H1 (cell line): ENCODE measurements at places on chromosomes 6 and 20. TPM values are rescaled to one million over a fixed set of nuclear protein-coding genes. Genes with fewer than 3 reads are reported as not detected.

GRCh38 chr20:49186535-49187329 is 1.4 kb downstream of the STAU1 start:
- peak overlapping the region; percentile 86 for H3K4me3 ChIP-seq
- H3K27me3 ChIP-seq = no peaks in the 10 kb centered on the region
- no peaks in the 10 kb centered on the region; the same call in 1 of the 2 replicates for H3K4me1 ChIP-seq
- no peak overlapping the region for H3K27ac ChIP-seq
- no peak for DNase-seq

Gene HDGFL1
- total RNA-seq = not detected in 2 replicates

Gene NOL7
- 67.8 and 70.4 TPM in 2 replicates for total RNA-seq

DNA sequence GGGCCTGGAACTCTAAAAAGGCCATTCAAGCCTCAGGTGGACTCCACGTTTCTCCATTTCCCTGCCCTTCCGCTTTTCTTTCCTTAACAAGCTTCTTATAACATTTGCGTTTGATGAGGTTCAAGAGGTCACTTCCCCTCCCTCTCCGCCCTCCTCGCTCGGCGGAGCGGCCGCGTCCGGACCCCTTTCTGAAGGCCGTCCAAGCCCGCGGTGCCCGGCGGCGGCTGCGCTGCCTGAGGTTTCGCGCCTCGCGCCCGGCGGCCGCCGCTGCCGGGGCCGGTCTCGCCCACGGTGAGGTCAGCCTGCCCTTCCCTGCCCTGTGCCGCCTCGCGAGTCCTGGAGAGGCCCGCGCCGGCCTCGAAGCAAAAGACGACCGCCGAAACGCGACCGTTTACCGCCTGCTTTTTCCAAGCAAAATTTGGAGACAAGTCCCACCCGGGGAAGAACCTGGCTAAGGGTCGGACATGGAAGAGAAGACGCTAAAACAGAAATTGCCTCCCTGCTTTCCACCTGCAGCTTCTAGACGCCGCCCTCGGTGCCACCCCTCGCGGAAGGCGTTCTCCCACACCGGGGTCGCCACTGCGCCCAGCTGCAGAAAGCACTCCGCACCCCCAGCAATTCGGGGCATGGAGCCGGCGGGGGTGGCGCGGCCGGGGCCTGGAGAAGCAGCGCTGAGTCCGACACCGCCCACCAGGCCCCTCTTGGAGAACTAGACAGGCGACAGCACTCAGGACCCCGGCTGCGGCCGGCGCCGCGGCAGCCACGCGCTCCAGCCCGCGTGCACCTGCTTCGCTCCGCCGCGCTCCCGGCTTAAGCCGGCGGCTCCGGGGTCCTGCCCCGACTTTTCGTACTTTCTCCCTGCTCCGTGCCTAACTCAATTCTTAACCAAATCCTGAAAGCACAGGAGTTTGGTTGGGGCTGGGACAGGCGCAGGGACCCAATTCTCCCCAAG is 11.0 kb upstream of the FOXF2 start:
- DNase-seq = no peak
- H3K4me1 ChIP-seq = no peaks in the 10 kb centered on the region
- H3K36me3 ChIP-seq = peaks cover 3% of the 10 kb centered on the region; the same call in 1 of the 2 replicates

- no peak overlapping the region for H3K4me3 ChIP-seq
- no peaks in the 10 kb centered on the region for H3K36me3 ChIP-seq
- DNase-seq = no peak
- no peaks in the 10 kb centered on the region for H3K27me3 ChIP-seq
- H3K27ac ChIP-seq = no peak overlapping the region
Observed at GRCh38 chr6:101534386-101534785, 140.9 kb downstream of the GRIK2 start.

DNA sequence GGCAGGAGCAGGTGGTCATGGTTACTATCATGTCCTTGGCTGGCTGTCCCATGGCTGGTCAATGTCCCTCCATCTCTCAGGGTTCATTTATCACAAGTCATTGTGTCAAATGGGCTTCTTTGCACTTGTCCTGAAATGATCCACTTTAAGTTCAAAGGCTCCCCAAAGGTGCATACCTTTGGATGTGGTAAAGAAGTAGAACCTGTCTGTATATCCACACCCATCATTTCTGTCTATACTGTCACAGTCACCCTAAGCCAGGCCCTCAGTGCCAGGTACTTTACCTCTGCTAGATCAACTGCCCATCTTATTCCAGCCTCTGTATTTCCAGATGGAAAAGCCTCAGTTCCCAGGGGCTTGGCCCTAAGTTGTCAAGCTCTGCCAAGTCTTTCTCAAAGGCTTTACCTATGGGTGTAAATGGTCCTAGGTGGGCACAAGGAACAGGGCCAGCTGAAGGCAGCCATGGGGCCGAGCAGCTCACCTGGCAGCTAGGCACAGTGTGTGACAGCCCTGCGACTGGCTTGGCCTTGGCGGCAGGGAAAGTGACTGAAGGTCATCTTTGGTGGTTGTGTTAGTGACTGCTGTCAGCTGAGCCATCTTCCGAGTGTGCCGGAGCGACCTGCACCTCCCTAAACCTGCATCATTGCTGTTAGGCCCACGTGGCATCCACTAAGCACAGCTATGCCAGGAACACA is 198.4 kb downstream of the SYNDIG1 start:
- H3K36me3 ChIP-seq = no peaks in the 10 kb centered on the region
- H3K4me3 ChIP-seq = no peak overlapping the region
- H3K27me3 ChIP-seq = no peaks in the 10 kb centered on the region
- no peak overlapping the region for H3K27ac ChIP-seq
- H3K4me1 ChIP-seq = no peaks in the 10 kb centered on the region

DNA sequence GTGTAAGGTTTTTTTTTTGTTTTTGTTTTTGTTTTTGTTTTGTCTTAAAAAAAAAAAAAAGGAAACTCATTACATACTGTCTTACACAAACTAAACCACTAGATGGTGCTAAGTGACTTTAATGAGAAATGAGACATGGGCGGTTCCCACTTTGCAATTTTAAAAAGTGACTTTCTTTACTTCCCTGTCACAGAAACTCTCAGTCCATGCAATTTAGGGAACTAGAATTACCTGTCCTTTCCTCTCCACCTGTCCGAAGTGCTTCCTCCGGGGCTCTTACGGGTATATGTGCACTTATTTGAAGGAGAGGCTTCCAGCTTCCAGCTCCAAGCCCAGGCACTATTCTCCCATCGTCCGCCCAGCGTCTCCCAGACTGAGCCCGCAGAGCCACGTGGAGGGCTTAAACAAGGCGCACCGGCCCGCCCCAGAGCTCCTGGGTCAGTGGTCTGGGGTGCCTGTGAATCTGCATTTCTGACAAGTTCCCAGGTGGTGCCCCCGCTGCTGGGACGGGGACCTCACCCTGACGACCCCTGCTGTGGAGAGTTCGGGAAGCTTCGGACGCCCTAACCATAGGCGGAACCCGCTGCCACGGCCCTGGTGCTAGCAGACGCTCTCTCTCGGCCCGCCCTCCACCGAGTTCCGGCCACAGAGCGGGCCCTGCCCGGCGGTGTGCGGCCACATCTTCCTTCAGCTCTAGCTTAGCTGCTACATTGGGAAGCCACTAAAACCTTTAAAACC is 26.1 kb downstream of the BFSP1 start:
- no peak overlapping the region for H3K27ac ChIP-seq
- peak overlapping the region; percentile 55 for H3K4me3 ChIP-seq
- no peaks in the 10 kb centered on the region for H3K36me3 ChIP-seq
- H3K4me1 ChIP-seq = no peaks in the 10 kb centered on the region; the same call in 1 of the 2 replicates

Gene MICB
- 15.4 and 16.2 TPM in 2 replicates for total RNA-seq

GRCh38 chr6:17816921-17817611 is 110.3 kb upstream of the NUP153 start:
- no peaks in the 10 kb centered on the region for H3K27me3 ChIP-seq
- H3K4me1 ChIP-seq = no peaks in the 10 kb centered on the region
- no peak for DNase-seq
- no peak overlapping the region for H3K27ac ChIP-seq
